Stimulated activated CD4-positive, alpha-beta T cell treated with anti-CD3 and anti-CD28 coated beads, Interleukin-15, amount 100 ng/mL, for 1 hour (primary cell): ENCODE measurements at places on chromosomes 2 and 18.

DNA sequence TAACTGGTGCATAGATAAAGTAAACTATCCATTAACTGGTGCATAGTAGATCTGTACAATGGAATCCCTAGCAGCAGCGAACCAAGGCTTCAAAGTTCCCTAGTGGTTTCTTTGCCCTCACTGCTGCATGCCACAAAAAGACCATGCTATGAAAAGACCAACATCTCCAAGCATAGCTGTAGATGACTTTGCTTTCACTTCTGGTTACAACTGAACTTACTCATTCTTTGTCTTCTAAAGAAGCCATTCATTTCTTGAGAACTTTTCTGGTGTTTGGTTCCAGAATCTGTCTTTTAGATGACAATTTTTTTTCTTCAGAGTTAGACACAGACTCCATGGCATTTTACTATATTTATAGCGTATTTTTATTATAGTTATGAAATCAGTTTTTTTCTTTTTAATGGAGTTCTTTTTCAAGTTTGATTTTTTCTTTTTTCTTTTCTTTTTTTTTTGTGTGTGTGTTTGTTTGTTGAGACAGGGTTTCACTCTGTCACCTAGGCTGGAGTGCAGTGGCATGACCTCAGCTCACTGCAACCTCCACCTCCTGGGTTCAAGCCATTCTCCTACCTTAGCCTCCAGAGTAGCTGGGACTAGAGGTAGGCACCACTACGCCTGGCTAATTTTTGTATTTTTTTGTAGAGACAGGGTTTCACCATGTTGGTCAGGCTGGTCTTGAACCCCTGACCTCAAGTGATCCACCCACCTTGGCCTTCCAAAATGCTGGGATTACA, 63.6 kb downstream of the SLC35F5 start:
- DNase-seq = no peak

GRCh38 chr2:128505150-128505490, 186.5 kb upstream of the HS6ST1 start:
- DNase-seq = no peak

- no peak for DNase-seq
Observed at GRCh38 chr2:135997380-135997779, 12.0 kb upstream of the DARS1 start.

- DNase-seq = peak; percentile 64
Observed at GRCh38 chr2:218301176-218301819, 9.0 kb upstream of the TMBIM1 start.

- no peak for DNase-seq
Observed at GRCh38 chr2:56151841-56152240, 31.9 kb upstream of the CCDC85A start.

DNA sequence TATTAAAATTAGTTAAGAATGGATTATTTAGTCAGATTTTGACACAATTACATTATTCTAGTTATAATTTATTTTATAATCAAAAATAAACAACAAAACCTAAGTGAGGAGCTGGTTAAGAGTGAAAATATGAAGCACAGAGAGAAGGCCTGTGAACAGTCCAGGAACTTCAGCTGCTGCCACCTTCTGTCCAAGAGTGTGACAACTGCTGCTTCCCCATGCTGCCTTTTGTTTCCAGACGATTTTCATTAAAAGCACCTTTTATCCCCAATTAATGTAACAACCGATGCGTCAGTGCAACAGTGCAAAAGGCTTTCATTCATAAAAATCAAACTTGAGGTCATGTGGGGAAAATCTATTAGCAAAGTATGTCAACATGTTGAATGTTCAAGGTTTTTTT, 363.6 kb downstream of the CTNNA2 start:
- DNase-seq = no peak

- DNase-seq = no peak
Observed at GRCh38 chr2:99710721-99711120, 220.9 kb upstream of the REV1 start.

DNA sequence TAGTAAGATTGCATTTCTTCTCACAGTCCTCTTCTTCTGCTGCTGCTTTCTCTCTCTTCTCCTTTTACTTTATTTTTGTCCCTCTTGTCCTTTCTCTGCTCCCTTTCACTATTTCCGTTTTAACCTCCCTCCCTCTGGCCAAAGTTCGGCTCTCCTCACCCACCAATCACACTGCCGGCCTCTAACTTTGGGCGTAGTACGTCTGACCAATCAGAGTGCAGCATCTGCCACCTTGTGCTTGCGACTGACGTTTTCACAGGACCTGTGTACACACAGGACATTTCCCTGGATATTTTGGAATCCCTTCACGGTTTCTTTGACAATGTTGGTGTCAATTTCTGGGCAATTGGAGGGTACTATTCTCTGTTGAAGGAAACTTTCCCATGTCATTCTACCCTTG, 22.6 kb upstream of the ICOS start:
- no peak for DNase-seq

DNA sequence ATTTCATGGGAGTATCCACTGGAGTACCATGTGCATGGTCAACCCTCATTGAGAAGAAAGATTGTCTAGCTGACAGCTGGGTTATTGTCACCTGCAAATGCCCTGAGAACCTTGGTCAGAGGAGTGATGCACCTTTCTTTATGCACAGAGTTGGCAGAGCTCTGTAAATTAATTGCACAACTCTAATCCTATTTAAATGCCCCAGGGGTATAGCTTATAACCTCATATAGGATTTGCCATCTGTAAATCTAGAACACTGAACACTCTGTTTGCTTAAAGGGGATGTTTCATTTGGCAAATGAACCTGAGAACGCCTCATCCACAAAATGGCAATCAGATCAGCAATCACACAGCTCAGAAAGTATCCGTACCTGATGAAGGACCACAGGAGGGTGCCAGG, 71.8 kb upstream of the SP5 start:
- no peak for DNase-seq

- no peak for DNase-seq
Observed at GRCh38 chr2:133682906-133683305, 114.6 kb upstream of the NCKAP5 start.

DNA sequence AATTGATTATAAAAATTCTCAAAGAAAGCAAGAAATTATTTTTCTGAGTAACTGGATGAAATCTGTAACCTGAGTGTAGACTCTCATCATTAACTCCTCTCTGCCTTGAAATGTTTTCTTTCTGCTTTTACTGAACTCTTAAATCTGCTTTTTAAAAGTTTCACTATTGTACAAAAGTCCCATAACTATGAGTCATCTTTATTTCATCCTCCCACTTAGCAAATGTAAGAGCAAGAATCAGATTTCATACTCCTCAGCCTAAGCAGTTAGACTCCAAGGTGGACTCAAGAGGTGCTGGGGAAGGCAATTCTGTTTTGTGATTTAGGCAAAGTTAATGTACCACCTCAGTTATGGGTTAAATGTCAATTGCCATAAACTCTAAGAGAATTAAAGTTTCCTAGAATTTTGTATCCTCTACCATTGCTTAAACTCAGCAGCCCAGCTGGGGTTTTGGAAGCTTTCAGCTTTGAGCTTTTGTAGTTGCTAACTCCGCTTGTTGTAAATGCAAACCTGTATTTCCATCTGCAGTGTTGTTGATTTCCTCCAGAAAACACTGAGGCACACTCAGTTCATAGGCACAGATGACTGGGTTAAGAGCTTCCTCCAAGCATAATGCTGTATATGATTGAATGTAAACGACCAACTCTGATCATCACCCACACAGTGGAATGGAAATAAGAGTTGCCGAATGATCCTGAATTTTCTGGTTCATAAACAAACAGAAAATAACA, 268.8 kb downstream of the ARHGAP15 start:
- DNase-seq = no peak

GRCh38 chr2:64996871-64997307, 7.7 kb downstream of the SLC1A4 start:
- DNase-seq = no peak

GRCh38 chr2:199443589-199444130, 14.1 kb downstream of the SATB2 start:
- DNase-seq = no peak

GRCh38 chr2:120993661-120994060, 258.0 kb downstream of the GLI2 start:
- no peak for DNase-seq

GRCh38 chr18:74796841-74797576, 199.3 kb downstream of the ZNF407 start:
- no peak for DNase-seq

DNA sequence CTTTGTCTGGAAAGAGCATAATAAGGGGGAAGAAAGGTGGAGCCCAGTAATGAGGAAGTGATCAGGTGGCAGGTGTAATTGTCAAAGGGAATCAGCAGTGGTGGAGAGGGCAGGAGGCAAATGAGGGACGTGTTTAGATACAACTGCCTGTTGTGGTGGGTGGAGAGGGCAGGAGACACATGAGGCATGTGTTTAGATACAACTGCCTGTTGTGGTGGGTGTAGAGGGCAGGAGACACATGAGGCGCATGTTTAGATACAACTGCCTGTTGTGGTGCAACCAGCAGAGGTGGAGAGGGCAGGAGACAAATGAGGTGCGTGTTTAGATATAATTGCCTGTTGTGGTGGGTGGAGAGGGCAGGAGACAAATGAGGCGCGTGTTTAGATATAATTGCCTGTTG, 173.1 kb downstream of the ANKRD30B start:
- DNase-seq = no peak

- no peak for DNase-seq
Observed at GRCh38 chr18:55473058-55473457, 114.9 kb downstream of the TCF4 start.

GRCh38 chr2:197108758-197109157, 182.3 kb upstream of the PGAP1 start:
- no peak for DNase-seq

GRCh38 chr2:58006256-58006951, 40.2 kb upstream of the VRK2 start:
- DNase-seq = no peak

GRCh38 chr18:10482363-10482984, 28.0 kb downstream of the APCDD1 start:
- DNase-seq = no peak

- DNase-seq = no peak
Observed at GRCh38 chr2:165584126-165584654, 114.7 kb downstream of the CSRNP3 start.
